ENCODE measurements at places on chromosomes 7 and 10.
A peak's percentile ranks its signal among the peaks of the same experiment; 100 is the strongest.

GRCh38 chr7:109256762-109257560 is 687.3 kb downstream of the DNAJB9 start:
- no peak for DNase-seq

GRCh38 chr7:48096273-48096672 is 7.2 kb downstream of the UPP1 start:
- DNase-seq = no peak

- no peak for DNase-seq
Observed at GRCh38 chr10:78736926-78737630, 331.7 kb upstream of the ZMIZ1 start.

DNA sequence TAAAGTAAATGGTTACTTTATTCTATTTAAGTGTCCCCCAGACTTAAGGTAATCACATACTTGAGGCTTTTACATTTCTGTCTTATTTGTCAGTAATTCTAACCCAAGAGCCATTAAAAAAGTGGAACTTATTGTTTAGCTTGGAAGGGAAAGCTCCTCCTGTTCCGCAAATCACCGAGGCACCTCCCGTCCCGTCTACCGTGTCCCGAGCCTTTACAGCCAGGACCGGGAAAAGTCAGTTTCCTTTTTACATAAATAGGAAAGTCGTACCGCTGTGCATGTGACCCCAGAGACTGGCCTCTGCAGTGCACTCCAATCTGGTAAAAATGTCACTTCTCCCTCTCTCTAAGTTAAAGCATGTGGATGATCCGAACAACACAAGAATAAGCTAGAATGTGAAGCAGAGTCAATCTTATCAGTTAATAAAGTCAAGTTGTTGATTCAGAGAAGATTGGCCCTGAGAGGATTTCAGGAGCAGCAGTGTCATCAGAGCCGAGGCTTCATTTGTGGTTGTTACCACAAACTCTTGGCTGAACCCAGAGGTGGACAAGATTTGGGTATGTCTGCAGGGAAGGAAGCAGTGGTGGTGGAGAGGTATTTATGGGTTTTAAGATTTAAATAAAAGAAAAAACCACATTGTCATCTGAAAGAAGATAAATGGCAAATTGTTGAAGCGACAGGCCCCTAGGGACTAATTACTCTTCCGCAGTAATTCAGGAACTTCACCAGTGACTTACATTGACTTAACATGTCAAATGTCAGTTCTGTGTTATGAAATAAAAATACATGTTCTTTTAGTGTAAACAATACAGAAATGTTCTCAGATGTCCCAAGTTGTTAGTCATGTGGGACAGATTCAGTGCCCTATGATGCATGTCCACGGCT is 316.6 kb upstream of the ZNF32 start:
- no peak for DNase-seq

GRCh38 chr7:132257253-132257652 is 319.0 kb downstream of the PLXNA4 start:
- no peak for DNase-seq

DNA sequence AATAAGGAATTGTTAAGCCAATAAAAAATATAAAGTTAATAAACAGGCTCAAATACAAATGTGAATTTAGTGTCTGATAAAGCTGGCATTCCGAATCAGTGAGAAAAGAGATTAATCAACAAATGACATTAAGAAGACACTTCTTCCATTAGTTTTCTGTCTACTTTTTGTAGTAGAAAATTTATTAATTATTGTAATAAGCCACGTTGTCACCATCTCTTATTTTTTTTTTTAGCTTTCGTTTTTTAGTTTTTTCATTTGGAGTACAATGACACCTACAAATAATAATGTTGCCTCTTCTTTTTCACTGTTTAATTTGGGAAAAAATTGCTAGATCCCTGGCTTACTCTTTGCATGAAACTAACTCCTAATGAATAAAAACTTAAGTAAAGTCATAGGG is 46.8 kb upstream of the STEAP1B start:
- no peak for DNase-seq

DNA sequence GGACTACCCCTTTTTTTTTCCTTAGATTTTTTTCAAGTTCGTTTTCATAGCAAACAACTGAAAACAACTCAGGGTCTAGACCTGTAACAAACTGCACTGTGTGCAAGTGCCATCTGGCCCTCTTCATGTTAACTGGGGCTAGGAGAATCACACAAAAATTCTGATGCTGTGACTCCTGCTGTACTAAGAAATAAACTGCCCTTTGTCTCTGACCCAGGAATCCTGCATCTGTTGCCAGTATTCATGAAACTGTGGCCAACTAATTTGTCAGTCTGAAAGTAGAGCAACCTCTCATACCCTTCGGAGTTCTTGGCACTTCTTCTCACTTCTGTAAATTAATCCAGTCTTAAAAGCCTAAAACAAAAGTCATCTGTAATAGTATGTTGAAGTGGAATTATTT is 218.4 kb upstream of the PCDH15 start:
- no peak for DNase-seq

GRCh38 chr7:41652267-41652666 is 50.6 kb downstream of the INHBA start:
- DNase-seq = no peak

DNA sequence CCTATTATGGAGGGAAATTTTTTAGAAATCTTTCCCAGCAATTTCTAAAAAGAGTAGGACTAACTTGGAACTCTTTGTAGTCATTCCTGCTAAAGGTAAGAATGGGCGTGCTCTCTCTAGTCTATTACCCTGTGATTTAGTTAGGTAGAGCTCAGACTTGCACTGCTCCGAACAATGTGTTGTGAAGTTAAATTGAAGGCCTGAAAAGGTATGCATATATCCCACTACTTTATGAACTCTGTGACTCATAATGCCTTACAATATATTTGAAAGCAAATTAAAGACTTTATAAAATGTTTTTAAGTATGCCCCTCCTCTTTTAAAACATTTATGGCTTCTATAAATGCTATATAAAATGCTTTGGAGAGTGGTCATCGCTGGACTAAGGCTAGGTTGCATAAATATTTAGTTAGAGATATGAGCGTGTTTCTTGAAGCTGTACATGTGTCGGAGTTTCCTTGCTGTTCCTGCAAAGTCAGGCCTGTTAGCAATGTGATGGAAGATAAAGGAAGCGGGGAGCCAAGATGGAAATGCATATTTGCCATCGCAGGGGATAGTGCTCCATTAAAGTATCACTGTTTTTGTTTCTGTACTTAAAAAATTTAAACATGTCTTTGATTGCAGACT is 761.4 kb downstream of the LRMDA start:
- DNase-seq = no peak

GRCh38 chr7:142867398-142868187 is 12.7 kb downstream of the EPHB6 start:
- no peak for DNase-seq

GRCh38 chr7:8434290-8435002 is 1.0 kb downstream of the NXPH1 start:
- no peak for DNase-seq

- DNase-seq = no peak
Observed at GRCh38 chr7:10789170-10789569, 184.5 kb upstream of the PHF14 start.

DNA sequence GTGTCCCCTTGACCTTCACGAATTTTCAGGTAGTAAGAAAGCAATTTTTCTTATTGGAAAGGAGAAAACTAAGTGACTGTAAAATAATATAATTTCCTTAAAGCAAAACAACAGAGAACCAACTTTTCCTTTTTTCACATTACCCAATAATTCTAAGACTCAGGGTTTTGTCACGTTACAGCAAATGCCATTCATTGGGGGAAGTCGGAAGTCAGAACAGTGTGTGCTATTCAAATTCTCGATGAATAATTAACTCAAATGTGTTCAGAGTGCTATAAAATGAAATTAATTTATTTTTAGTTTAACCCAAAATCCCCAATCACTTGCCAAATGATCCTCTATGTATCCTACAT is 40.0 kb downstream of the DIP2C start:
- DNase-seq = no peak

DNA sequence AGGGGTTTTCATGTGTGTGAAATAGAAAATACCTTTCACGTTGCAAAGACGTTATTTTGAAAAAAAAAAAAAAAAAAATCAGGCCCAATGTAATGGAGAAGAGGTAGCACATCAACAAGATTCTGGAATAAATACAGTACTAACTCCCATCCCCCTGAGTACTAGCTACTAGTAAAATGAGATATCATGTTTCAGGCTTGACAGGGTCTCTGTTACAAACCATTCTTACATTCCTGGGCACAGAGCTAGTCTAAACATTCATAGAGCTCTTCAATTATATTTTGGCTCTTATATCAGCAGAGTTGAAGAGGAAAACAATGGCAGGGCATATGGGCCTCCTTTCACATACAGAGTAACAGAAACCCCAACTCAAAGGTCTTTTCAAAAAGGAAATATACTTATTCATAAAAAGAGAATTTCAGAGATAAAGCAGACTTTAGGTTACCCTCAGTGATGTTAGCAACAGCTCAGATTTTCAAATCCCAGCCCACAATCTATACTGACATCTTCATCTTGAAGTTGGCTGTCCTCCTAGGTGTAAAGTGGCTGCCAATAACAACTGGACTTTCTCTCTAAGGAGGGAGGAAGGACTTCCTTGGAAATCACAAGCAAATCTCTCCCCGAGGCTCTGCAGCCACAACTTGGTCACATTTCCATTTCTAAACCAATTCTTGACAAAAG is 18.6 kb downstream of the C7orf33 start:
- DNase-seq = no peak

GRCh38 chr7:7490003-7490402 is 45.7 kb downstream of the COL28A1 start:
- no peak for DNase-seq

DNA sequence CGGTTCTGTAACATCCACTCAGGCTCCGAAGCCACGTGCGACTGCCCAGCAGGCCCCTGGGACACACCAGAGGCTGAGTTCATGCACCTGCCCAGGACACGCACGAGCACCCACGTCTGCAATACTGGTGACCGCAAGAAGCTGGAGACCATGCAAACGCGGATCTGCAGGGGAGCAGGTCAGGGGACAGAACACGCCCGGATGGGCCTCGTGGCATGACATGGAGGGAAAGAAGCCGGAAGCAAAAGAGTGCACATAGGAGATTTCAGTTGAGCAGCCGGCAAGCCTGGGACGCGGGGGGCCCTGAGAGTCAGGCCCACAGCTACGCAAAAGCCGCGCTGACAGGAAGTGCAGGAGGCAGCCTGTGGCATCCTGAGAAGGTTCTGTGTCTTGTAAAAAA is 73.7 kb downstream of the FOXL3 start:
- peak; percentile 25 for DNase-seq

DNA sequence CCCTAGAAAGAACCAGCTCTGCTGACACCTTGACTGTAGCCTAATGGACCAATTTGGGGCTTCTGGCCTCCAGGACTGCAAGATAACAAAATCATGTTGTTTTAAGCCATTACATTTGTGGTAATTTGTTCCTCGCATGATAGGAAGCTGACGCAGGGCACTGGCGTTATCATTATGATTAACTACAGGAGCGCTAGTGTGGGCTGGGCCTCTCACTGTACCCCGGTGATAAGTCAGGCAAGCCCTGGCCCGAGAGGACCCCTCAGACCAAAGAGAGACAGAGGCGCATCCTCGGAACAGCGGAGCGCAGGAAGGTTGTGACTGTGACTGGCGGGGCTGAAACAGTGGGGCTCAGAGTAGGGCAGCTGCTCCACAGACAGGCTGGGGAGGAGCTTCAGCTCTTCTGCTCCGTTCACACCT is 150.3 kb upstream of the CHST15 start:
- DNase-seq = no peak

DNA sequence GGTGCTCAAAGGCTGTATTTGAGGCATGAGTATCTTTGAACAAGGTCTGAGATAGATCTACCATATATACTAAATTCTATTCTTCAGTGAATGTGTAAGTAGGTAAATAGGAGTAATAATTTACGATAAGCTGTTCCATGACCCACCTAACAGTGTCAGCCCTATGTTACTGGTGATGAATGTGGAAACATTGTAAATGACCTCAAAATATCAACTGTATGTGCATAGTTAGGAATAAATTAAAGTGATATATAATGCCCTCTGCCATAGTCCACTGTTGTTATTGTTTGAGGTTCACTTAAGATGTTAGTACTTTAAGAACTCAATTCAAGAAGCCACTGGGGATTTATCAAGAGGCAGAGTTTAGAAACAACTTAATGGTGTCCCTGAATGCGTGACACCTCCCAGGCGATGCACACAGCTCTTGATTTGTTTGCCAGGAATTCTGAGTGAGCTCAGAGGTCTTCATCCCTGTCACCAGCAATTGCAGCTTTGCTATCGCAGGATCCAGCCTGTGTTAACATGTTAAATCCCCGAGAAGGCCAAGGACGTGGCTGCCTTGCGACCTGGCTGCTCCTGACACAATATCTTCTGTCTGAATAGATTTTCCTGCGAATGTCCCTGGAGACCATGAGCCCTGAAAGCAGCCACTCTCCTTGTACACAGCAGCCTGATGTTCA is 104.9 kb downstream of the KLF6 start:
- no peak for DNase-seq

DNA sequence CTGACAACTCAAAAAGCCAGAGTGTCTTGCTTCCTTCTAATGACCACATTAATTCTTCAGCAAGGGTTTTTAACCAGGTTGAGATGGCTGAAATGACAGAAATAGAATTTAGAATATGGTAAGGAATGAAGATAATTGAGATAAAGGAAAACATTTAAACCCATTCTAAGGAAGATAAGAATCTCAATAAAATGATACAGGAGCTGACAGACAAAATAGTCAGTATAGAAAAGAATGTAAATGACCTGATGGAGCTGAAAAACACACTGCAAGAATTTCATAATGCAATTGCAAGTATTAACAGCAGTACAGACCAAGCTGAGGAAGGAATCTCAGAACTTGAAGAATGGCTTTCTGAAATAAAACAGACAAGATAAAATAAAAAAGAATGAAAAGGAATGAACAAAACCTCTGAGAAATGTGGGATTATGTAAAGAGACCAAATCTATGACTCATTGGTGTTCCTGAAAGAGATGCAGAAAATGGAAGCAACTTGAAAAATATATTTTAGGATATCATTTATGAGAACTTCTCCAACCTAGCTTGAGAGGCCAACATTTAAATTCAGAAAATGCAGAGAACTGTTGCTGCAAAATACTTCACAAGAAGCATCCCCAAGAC is 87.1 kb downstream of the SAMD9 start:
- no peak for DNase-seq

GRCh38 chr7:122056977-122057376 is 87.1 kb downstream of the AASS start:
- DNase-seq = no peak

DNA sequence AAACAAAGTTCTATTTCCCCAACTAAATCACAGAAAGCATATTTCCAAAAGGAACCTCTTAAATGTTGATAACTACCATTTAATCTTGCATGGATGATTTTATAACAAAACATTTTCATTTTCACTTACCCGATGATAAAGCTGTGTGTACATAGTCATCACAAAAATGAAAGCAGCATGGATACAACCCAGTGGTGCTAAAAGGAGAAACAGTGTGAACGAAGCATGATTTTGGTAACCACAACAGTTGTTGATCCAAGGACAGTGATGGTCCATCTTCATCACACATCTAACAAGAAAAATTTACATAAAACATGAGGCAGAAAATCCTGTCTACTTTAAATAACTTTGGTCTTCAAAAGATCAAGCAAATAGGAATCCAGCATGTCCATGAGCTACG is 4.7 kb downstream of the ZDHHC6 start:
- DNase-seq = no peak

- peak; percentile 30 for DNase-seq
Observed at GRCh38 chr10:119207713-119208552, 562 bp downstream of the GRK5 start.

- DNase-seq = peak; percentile 62
Observed at GRCh38 chr10:3668276-3668965, 116.6 kb downstream of the KLF6 start.

Data from activated CD4-positive, alpha-beta T cell treated with anti-CD3 and anti-CD28 coated beads, Interleukin-2, amount 50 U/mL, for 1 hour (primary cell).